ENCODE measurements at places on chromosomes 3 and 15.

DNA sequence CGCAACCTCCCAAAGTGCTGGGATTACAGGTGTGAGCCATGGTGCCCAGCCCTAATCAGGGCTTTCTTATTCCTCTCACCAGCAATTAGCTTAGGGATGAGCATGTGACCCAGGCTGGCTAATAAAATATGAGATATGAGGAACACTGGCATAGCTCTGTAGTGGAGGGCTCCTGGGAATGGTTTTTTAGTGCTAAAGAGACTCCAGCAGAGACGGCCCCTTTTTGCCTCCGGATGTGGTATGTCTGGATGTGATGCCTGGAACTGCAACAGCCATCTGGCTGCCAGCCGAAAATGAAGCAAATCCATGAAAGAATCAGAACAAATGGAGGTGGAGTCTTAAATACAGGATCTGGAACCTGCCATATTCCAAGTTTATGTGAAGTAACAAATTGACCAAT lies 69.1 kb upstream of the MAGI1 start:
- DNase-seq, result no peak

GRCh38 chr15:71677766-71678165 lies 132.6 kb upstream of the NR2E3 start:
- DNase-seq, result no peak

- no peak for DNase-seq
Observed at GRCh38 chr15:42704492-42704926, 32.4 kb downstream of the CDAN1 start.

DNA sequence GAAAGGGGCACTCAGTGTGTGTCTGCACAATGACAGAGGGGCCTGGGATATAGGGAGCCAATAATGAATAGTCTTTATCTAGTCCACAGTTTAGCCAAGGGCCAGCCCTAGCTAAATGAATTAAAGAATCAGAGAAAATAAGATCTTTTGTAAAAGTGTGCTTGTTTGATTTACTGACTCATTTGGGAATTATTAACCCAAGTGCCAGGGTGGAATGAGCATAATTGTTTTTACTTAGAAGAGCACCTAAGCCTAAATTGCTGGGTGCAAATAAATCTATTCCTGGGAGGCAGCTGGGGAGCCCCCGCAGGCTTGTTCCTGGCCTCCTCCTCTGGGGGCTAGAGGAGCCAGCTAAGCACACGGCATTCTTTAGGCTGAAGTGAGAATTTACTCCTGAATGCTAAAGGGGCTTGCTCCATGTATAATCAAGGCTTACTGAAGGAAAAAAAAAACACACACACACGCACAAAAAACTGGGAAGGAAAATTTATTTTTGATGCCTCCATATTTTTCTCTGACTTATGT lies 405.3 kb upstream of the SUCLG2 start:
- DNase-seq, result no peak

GRCh38 chr15:75346796-75347221 lies at the start of gene NEIL1:
TSS of gene NEIL1 (plus strand) at chr15:75347039. CDS start at chr15:75348906, 1,867 bp downstream.
- no peak for DNase-seq

DNA sequence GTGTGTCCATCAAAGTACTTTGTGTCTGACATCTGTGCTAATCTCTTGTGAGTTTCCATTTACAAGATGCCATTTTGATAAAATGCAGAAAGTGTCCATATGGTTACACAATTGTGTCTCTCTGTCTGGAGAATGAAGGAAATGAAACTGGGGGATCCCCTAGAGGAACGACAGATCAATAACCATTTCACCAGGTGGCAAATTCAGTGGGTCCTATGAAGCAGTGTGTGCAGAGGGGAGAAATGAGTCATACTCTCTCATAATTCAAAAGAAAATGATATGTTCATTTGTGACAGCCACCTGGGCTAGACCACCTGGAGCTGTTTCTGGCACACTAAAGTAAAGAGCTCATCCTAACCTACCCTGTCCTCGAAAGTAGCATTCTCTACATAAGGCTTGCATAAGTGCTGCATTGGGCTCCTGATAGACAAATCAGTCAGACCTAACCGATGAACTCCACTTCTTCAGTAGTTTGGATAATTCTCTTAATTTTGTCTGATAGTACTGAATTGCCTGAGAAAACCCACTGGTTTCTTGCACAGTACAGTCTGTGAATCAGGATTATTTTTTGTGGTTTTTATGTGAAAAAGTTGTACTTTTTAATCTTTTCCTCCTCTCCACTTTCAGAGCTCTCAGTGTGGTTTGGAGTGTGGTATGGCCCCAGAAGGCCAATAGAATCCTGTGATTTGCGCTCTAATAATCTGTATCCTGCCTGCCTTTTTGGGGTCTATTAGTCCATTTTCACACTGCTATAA lies 10.3 kb upstream of the CD47 start:
- DNase-seq, result no peak

DNA sequence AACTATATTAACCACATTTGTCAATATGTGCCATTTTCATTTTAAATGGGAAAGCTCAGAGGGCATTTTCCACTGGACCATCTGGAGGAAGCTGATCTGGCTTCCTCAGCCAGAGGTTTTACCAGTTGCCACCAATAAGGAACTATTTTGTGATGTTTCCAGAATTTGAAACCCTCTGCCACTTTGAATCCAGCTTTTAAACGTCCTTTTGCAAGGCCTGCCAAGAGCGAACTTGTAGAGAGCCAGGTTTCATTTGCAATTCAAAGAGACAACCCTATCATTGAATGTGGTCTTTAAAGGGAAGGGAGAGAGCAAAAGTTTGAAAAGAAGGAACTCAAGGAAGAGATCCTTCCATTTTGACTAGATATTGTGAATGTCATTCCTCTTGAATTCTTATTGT lies 123.3 kb upstream of the CHL1 start:
- no peak for DNase-seq

- DNase-seq, result no peak
Observed at GRCh38 chr15:77531191-77532000, 101.3 kb downstream of the LINGO1 start.

- no peak for DNase-seq
Observed at GRCh38 chr3:176655404-176656094, 541.7 kb downstream of the TBL1XR1 start.

DNA sequence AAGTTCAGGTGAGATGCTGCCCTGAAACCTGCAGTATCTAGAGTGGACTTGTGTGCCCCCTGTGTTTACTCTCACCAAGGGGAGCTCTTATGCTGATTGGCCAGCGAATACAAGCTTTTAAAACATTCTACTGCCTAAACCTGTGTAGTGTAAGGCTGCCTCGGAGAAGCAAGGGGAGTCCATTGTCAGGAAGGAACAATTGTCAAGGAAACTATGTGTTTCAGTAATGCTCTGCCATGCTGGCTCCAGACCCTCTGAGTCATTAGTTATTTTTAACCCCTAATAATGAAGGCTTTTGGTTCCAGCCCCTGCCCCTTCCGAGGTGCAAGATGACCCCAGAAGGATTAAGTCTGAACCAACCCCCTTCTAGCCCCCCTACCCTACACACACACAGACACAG lies 66.1 kb upstream of the CHMP2B start:
- no peak for DNase-seq

DNA sequence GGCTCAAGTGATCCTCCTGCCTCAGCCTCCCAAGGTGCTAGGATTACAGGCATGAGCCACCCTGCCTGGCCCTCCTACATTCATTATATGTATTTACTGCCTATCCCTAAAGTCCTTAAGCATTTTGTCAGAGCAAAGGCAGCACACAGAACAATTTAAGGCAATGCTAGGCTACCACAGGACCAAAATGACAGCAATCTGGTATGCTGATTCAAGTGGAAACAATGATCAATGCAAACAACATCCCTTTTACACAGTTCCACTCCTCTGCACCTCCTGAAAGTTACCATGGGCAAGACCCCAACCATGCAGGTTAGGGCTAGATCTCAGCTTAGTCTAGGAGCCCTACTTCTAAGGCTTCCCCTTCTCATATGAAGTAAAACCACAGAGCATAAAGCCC lies 40.3 kb downstream of the SPG11 start:
- no peak for DNase-seq

DNA sequence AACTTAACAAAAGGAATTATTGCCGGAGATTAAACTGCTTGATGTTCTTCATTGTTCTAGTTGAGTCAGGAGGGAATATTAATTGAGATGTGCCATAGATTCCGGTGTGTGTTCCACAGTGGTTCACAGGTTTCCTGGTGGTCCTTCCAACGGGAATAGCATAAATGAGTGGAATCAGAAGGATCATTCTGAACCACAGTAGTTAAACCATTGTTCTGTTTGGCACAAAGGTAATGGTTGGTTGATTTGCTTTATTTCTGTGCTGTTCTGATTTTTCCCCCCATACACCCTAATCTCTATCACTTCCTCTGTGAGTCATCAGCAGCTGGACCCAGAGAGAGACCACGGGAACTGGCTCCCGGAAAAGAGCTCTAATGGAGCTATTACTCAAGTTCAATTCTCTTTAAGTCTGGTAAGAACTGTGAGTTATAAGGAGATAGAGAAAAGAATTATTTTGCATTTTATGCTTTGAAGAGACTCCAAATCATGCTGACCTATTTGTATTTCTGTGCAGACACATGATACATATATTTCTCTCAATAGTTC lies 627.2 kb downstream of the ZIC1 start:
- DNase-seq, result no peak

DNA sequence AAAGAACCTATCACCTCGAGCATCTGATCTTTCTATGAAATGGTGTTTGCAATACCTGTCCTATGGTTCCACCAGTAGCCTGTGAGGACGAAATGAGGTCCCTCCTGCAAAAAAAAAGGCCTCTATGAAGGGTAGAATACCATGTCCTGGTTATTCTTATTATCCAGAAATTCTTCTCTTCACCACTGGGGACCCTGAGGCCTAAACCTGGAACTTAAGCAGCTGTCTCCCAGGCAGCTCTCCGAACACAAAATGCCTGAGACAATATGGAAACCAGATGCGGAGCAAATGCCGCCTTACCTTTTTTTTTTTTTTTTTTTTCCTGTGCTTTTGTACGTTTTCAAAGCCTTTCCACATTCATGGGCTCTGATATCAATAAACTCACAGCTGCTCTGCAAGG lies 62.1 kb upstream of the WNT5A start:
- DNase-seq, result no peak

DNA sequence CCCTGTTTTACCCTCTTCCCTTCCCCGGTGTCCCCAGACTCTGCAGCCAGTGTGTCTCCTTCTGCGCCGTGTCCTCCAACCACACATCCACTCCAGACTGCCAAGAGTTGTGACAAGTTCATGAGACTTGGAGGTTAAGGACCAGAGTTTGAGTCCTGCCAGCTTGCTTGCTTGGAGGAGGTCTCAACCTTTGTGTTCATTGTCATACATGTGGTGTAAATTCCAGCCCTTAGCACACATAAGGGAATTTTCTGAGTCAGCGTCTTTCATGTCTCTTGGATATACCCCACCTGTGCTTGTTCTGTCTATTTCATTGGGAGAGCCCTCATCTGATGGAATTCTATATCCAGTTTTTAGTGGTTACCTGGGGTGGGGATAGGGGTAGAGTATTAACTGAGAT lies 13.3 kb downstream of the CORO2B start:
- no peak for DNase-seq

- no peak for DNase-seq
Observed at GRCh38 chr15:80940331-80940730, 49.3 kb downstream of the MESD start.

- no peak for DNase-seq
Observed at GRCh38 chr3:38581774-38582173, 67.7 kb downstream of the SCN5A start.

GRCh38 chr3:102092617-102093466 lies 243.5 kb downstream of the NFKBIZ start:
- no peak for DNase-seq

- DNase-seq, result no peak
Observed at GRCh38 chr3:191372122-191372521, 41.8 kb upstream of the UTS2B start.

DNA sequence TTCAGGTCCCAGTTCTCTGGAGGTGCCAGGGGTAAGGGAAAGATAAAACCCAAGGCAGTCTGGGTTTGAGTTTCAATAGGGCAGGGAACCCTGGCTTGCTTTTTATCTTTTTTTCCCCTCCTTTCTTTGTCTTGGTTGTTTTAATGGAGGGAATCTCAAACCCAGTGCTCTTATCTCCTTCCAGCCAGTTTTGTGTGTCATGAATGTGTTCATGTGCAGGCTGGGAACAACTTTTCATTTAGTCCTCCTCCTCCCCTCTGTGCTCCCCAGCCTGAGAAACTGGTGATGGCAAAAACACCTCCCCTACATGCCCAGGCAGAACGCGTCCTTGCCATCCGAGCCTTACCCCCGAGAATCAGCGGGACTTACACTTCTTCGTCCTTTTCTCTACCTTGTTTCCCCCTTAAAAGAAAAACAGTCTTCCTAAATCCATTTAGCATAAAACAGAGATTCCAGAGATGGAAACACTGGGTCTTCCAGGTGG lies 10.9 kb downstream of the SEMA3G start:
- DNase-seq, result no peak

DNA sequence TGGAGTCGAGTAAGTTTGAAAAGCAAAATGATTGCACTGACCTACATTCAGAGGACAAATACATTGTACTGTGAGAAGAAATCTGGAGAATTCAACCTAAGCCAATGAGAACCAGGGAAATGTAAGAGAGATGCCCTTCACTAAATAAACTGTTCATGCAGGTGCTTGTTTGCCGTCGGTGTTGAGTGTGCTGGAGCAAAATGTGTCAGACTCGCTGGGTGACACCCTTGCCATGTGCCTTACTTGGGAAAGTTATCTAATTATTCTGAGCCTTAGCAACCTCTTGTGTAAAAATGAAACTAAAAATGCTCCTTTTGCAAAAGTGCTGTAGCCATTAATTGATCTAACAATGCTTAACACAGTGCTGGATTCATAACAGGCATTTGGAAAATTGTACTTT lies 140.4 kb downstream of the GABRB3 start:
- DNase-seq, result no peak

- DNase-seq, result no peak
Observed at GRCh38 chr3:57896691-57897090, 111.5 kb upstream of the FLNB start.

- DNase-seq, result no peak
Observed at GRCh38 chr15:85036716-85037115, 55.1 kb downstream of the PDE8A start.

DNA sequence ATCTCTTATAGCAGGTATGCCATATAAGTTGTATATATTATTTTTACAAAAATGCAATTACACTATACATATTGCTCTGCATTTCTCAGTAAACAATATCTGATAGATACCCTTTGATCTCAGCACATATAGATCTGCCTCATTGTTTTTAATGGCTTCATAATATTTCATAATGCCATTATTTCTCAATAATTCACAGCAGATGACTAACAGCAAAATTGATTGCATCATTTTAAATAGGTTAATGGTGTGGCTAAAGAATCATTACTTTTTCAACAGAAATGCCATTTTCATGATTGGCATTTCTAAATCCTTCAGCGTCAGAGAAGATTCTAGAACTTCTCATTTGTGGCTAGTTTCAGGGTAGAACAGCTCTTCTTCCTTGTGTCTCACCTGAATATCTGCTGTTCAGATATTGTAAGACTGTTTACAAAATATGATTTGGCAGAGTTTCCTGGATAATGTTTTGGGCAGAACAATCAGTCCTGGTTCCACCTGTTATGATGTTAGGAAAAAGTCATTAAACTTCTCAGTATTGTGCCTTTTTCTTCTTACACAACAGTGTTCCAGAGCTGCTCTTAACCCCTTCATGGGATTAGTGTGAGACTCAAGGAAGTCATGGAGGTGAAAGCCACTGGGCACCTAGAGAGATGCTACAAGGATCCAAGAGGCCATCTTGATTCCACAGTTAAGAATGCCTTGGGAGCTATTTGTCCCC lies 397.6 kb upstream of the THBS1 start:
- DNase-seq, result no peak
